ENCODE measurements at places on chromosomes 7 and 10.

DNA sequence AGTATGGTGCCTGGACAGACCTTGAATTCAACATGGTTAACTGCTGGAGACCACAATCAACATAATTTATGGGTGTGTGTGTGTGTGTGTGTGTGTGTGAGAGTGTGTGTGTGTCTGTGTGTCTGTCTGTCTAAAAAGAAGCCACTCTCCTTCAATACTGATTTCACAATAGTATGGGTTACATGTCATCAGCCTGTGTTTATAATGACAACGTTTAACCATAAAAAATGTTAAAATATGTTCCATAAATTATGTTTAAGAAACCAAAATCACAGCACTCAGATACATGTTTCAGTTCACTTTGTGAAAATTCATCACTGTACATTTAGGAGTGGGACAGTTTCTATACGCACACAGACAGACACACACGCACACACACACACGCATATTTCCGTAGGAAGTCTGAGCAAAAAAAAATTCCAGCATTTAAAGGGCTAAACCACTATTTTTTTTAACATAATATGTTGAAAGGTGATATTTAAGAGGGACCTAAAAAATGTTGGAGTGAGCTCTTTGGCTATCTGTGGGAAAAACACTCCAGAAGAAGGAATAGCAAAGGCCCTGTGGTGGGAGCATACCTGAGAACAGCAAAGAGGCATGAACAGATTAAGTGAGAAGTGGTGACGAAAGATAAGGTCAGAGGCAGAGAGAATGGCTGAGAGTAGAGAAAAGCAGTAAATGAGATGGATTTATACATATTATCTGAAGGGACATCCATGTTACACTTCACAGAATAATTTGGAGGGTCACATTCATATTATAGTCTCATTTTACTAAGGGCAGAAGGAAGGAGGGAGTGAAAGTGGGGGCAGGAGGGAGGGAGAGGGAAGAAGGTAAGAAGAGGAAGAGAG, 10.9 kb downstream of the PDZD8 start:
- peaks cover 4% of the 10 kb centered on the region for H3K36me3 ChIP-seq
- H3K4me3 ChIP-seq, result no peak overlapping the region
- no peak overlapping the region for H3K27ac ChIP-seq
- DNase-seq, result no peak
- H3K4me1 ChIP-seq, result peaks cover 50% of the 10 kb centered on the region

- H3K4me3 ChIP-seq, result peak overlapping the region; percentile 23
- H3K36me3 ChIP-seq, result no peaks in the 10 kb centered on the region
- peak overlapping the region; percentile 20 for H3K27ac ChIP-seq
- H3K4me1 ChIP-seq, result peaks cover 41% of the 10 kb centered on the region
These were observed 97.2 kb upstream of the INSYN2A start for GRCh38 chr10:127293640-127294039.

- H3K4me1 ChIP-seq, result peaks cover 1% of the 10 kb centered on the region
- H3K27me3 ChIP-seq, result peaks cover 29% of the 10 kb centered on the region
- no peak for DNase-seq
- H3K27ac ChIP-seq, result no peak overlapping the region
- no peak overlapping the region for H3K4me3 ChIP-seq
These were observed 8.4 kb downstream of the BAMBI start for GRCh38 chr10:28685717-28686116.

- H3K27me3 ChIP-seq, result peaks cover 65% of the 10 kb centered on the region
- DNase-seq, result no peak
- no peaks in the 10 kb centered on the region for H3K36me3 ChIP-seq
These were observed 10.0 kb downstream of the HHEX start for GRCh38 chr10:92699518-92700381.

Data from activated T-helper 1 cell treated with anti-CD3 and anti-CD28 coated beads, Interleukin-12 subunit alpha, Interleukin-12 subunit beta, Interleukin-2, Interleukin-4 antibody, amounts not matched to agents 30 ng/mL and 10 ng/mL and 1 ng/mL, durations not matched to agents 14 hours and 24 hours and 36 hours (primary cell).